ENCODE measurements at places on chromosomes 3 and 15.

- DNase-seq, result no peak
Measured at GRCh38 chr15:52786436-52787122, 3.6 kb downstream of the ONECUT1 start.

DNA sequence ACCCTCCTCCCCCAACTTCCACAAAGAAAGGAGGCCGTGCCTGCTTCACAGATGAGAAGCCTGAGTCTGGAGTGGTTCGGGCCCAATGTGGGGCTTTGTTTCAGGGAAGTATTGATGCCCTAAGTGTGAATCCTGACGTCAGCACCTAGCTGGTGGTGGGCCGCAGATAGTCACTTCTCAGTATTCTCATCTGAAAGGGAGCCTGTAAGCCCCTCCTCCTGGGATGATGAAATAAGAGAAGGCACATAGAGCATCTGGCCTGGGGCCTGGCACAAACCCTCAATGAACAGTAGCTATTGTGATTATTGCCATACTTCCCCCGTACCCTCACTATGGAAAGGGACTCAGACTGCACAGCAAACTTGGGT lies 24.8 kb downstream of the LINGO1 start:
- DNase-seq, result no peak

DNA sequence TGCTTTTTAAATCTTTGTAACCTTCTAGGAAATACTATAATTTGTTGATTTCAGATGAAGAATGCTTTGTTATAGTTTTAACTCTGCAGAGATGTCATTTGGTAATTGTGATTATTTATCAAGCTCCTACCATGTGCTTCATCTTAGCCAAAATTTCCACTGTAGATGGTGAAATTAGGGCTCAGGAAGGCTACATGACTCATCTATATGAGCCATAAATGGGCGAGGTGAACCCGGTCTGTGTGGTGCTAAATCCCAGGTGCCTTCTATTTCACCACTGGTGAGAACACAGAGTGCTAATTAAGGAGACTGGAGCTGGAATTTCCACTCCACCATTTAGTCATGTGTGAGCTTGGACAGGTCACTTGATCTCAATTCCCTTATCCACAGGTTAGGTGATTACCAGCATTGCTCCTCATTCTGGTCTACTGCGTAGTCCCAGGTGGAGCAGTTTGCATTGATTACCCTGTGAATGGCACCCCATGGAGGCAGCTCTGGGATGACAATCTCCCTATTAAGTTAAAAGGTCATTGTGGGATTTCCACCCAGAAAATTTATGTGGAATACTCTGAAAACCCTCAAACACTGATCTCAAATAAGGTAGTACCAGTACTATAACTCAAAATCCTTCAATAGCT lies 2.8 kb upstream of the CCR3 start:
- no peak for DNase-seq

DNA sequence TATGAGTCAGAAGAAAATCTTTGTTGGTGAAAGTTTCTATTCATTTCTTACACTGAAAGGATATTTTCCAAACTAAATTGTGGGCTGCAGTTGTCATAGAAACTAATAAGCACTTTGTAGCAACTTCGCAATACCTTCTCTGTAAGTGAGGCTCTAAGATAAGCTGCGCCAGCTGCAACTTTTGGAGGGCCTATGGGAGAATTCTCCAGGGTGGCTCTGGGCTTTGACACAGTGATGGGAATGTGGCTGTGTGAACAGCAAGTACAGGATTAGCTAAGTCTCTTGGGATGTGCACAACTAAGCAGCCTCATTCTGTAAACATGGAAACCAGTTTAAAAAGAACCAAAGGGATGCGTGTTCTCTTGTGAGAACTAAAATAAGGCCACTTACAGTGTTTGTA lies 124.6 kb upstream of the SGO1 start:
- DNase-seq, result no peak

- no peak for DNase-seq
Measured at GRCh38 chr15:55873024-55873720, 120.2 kb downstream of the NEDD4 start.

DNA sequence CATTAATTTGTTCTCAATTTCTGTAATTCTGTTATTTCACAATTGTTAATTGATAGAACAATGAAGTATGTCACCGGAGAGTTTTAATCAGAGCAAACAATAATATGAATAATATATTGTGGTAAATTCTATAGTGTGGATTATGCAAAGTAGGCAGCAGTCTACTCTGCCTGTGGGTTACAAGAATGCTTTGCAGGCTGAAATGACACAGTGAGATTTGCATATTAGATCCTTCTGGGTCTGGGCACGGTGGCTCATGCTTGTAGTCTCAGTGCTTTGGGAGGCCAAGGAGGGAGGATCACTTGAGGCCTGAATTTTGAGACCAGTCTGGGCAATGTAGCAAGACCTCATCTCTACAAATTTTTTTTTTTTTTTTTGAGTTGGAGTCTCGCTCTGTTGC lies 12.5 kb downstream of the COPG1 start:
- no peak for DNase-seq

DNA sequence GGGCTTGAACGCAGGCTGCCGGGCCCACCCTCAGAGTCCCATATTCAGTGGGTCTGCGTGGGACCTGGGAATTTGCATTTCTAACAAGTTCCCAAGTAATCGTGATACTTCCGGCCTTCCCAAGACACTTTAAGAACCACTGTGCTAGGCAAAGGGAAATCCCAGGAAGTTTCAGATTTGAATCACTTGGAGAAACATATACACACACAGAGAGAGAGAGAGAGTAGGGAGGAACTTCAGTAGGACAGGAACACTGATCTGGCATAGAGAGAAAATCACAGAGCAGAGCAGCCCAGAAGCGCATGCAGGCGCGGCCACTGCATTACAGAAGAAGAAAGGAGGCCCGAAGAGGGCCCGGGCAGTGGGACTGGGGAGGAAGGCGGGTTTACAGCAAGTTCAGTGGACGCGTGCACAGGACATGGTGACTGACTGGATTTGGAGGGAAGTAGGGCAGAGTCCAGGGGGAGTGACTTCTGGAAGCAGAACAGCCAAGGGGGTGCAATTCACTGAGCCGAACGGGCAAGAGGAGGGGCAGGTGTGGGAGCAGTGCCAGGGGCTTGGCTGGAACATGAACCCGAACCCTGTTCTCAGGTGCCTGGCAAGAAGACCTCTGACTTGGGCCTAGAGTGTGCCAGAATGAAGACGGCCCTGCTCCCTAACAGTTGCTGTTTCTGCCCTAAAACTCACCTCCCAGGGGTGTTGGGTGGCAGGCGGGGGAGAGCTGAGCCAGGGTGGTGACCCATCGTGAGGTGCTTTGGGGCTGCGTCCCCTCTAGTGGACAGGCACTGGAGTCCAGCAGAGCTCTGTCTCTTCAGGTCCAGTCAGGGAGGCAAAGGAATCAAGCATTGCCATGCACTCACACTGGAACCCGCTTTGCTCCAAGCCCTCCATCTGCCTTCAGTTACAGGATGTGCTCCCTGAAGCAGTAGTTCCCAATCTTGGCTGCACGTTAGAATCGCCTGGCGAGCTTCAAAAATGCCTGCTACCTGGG lies 101.3 kb upstream of the HES1 start:
- DNase-seq, result no peak
